ENCODE measurements at places on chromosomes 3 and 15. TPM values are rescaled to one million over a fixed set of nuclear protein-coding genes. Genes with fewer than 3 reads are reported as not detected.

GRCh38 chr3:28028554-28028953, 212.9 kb upstream of the CMC1 start:
- DNase-seq: no peak

GRCh38 chr3:43062040-43062563, 43.8 kb downstream of the POMGNT2 start:
- no peak for DNase-seq

- no peak for DNase-seq
Observed at GRCh38 chr15:66758844-66759243, 56.8 kb downstream of the SMAD6 start.

The OR5H14 gene
- total RNA-seq: not detected

DNA sequence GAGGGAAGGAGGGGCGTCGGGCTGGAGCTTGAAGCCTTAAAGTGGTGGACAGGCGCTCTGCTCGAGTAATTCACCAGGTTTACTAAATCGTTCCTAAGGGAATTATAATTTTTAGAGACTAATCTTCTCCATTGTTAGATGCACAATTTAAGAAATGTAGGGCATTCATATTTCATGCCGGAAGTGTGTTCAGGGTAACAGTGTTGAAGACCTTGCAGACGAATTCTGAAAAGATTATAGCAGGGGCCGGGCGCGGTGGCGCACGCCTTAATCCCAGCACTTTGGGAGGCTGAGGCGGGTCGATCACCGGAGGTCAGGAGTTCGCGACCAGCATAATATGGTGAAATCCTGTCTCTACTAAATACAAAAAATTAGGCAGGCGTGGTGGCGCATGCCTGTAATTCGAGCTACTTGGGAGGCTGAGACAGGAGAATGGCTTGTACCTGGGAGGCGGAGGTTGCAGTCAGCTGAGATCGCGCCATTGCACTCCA, 365 bp upstream of the GTF2A2 start:
- no peak for DNase-seq

The HYKK gene
- 12.5 TPM for total RNA-seq

DNA sequence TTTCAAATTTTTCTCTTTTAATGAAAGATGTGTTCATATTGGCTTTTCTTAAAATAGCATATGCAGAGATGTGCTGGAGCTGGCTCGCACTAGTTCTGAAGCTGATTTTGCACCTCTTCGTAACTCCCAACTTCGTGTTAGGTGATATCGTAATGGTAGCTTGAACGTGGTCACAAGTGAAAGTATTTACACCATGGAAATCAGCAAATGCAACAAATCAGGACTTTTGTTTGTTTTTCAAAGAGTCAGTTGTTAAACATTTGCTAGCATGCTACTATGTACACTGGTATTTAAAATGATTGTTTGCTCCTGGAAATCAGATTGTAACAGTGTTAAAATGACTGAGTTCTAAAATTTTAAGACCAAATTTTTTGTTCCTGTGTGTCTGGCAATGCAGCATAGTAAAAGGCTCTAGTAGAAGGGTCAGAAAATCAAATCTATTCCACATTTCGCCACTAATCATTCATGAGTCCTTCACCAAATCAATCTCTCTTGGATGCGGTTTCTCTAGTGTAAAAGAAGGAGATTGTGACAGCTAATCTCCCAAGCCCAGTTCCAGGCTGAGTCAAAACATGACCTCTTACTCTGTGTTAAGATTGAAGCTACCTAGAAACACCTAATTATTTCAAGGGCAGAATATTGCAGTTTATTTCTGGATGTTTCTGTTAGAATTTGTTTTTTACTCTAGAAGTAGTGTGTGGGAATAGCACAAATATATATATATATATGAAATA, 34.3 kb upstream of the CMC1 start:
- DNase-seq: no peak

The IQCF6 gene
- total RNA-seq: not detected

DNA sequence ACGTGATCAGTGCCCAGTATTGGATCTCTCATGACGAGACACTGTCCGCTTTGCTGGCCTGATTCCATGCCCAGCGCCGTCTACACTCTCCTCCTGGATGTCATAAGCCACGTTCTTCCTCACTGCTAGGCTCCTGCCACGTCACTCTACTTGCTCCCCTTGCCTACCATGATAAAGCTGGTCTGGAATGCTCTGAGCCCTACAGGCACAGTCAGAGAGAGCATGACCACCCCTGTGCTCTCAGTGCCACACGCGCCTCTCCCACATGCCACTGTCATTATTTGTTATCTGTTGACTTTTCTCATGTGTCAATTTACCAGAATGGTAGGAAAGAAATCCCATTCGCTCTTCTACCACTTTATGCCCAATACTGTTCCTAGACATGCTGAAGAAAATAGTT, 148.6 kb downstream of the ANO10 start:
- DNase-seq: no peak

- no peak for DNase-seq
Observed at GRCh38 chr15:75577401-75578172, 1.5 kb downstream of the PTPN9 start.

GRCh38 chr15:85500729-85501128, 120.3 kb downstream of the AKAP13 start:
- DNase-seq: no peak

- DNase-seq: no peak
Observed at GRCh38 chr15:69979262-69979661, 118.5 kb downstream of the TLE3 start.

GRCh38 chr3:113685956-113686721, 10.3 kb downstream of the USF3 start:
- no peak for DNase-seq

DNA sequence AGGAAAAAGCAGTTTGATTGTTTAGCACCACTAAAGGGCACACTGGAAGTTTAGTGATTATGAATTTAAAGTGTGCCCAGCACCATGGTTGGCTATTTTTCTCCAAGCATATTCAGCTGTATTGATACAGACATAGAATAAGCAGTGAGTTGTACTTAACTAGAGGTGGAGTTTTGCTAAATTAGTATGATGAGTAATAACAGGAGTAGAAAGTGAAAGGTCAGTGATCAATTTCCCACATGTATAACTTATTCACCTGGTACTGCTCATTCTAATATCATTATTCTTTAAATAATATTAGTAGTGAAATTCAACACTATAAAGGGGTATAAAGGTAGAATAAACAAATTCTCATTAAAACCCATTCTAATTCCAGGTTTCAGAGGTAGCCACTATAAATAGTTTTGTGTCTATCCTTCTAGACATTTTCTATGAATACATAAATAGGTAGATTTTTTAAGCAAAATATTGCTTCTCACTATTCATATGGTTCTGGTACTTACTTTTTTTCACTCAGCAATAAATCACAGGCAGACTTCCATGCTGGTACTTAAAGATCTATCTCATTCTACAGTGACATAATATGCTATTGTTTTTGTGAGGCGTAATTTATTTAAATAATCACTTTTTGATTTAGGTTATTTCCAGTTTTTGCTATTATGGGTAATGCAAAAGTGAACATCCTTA, 732.9 kb downstream of the VGLL3 start:
- no peak for DNase-seq

- no peak for DNase-seq
Observed at GRCh38 chr3:147246906-147247305, 159.4 kb downstream of the ZIC4 start.

DNA sequence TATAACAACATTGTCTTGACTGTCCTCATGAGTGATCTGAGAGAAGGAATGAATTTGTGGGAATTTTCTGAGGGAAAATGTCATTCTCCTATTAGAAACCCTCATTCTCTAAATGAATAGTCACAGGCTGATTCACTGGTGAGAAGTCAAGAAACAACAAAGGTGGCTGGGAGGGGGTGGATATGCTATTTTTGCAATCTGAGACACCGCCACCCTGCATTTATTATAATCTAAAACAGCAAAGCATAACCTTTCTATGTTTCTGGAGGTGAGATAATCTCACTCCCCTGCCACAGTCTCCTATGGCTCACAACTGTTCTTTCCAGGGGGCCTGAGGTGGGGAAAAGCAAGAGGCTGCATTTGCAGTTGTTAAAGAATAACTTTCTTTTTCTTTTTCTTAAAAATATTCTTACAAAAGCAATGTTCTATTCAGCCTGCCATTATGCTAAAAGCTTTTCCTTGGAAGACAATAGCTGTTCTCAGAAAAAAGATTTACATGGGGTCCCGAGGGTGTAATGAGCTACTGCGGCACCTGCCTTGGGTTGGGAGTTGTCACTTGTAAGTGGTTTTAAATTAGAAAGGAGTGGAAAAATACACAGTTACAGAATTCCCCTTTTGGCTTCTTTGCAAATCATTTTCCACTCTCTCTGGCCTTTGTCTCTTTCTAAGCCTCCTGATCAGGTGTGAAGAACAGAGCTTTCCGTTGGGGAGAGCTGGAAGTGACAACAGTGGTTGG, 220.9 kb downstream of the AGBL1 start:
- no peak for DNase-seq

The DOCK3 gene
- 6.0 TPM for total RNA-seq

- no peak for DNase-seq
Observed at GRCh38 chr15:87680208-87680607, 576.3 kb downstream of the NTRK3 start.

All from ureter (tissue), 1 donor.